ENCODE measurements at places on chromosomes 2 and 18.

DNA sequence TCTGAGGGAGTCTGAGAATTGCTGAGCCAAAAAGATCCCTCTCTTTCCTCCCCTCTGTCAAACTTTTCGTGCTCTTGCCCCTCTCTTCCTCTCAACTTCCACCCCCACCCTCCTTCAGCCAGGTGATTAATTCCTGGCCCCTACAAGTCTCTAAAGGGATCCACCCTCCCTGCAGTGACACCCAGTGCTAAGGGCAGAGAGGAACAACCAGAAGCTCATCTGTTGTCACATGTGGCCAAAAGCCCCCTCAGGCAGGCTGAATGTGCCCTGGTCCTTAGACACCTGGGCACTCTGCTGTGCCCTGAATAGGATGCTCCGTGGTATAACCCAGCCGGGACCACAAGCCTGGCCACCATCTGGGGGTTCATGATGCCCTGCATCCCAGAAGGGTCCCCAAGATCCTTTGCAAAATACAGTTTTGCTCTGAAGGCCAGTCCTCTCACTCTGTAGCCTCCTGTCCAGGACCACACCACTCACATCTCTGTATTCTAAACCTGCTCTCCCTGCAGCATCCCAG is 234.4 kb downstream of the BCL11A start:
- no peak for DNase-seq

GRCh38 chr18:7272311-7273049 is 41.6 kb downstream of the LRRC30 start:
- no peak for DNase-seq

GRCh38 chr2:152450176-152450575 is 115.2 kb downstream of the FMNL2 start:
- no peak for DNase-seq

- no peak for DNase-seq
These were observed 29.9 kb downstream of the PELI1 start for GRCh38 chr2:64114063-64114911.

- no peak for DNase-seq
These were observed 1614.4 kb upstream of the DDX18 start for GRCh38 chr2:116200086-116200485.

- DNase-seq = no peak
These were observed 47.5 kb downstream of the FAM117B start for GRCh38 chr2:202682274-202682673.

GRCh38 chr2:164896226-164896625 is 54.6 kb upstream of the COBLL1 start:
- no peak for DNase-seq

Data from activated T-helper 1 cell treated with anti-CD3 and anti-CD28 coated beads, Interleukin-2, amount 50 U/mL, for 16 hours (primary cell).